Testis (tissue), 5 donors: ENCODE measurements at places on chromosomes 12 and 14. TPM values are rescaled to one million over a fixed set of nuclear protein-coding genes. Genes with fewer than 3 reads are reported as not detected.

DNA sequence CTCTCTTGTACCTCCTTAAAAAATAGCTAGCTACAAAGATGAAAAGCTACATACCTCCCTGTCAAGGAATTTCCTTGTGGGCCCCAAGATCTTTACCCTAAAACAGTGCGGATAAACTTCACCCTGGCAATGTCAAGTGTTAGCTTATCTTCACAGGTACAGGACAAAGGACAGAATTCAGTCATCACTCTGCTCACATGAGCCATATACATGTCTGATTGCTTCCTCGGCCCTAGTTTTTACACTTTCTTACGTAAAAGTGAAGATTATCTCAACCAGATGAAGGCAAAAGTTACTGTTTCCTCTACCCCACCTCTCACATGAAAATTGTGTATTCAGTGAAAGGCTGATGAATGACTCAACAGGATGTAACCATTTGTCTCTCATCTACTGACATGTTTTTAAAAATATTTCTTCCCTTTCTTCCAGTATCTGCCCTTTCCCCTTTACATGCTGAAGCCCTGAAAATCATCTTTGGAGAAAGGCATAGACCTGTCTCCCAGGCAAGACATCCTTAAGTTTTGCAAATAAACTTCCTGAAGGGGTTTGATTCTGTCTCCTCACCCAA is 890.1 kb downstream of the GALC start:
- DNase-seq: no peak

DNA sequence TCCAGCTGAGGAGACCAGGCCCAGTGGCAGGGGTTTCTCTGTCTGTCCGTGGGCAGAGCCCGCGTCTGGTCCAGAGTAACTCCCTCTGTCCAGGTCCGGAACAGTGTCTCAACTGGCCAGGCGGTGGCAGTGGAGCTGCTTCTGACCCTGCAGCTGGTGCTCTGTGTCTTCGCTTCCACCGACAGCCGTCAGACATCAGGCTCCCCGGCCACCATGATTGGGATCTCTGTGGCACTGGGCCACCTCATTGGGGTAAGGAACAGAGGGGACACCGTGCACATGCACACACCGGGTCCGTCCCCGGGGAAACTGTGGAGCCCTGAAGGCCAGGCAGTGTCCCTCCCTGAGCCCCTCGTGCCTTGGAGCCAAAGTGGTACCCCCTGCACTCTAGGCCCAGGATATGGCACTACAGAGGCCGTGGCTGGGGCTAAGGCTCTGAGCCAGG is 1.5 kb downstream of the AQP6 start:
- DNase-seq: peak; percentile 80

GRCh38 chr12:92502417-92503028 is 200.3 kb upstream of the PLEKHG7 start:
- no peak for DNase-seq

GRCh38 chr12:113405694-113406093 is 2.0 kb upstream of the SDS start:
- DNase-seq: no peak

The NYNRIN gene
- total RNA-seq: 21.8 TPM

The MORN3 gene
- 46.1 TPM for total RNA-seq

The ADAMTS20 gene
- 1.1 TPM for total RNA-seq

The OTUB2 gene
- 8.4 TPM for total RNA-seq
